ENCODE measurements at places on chromosomes 7 and 10.
A peak's percentile ranks its signal among the peaks of the same experiment; 100 is the strongest.

DNA sequence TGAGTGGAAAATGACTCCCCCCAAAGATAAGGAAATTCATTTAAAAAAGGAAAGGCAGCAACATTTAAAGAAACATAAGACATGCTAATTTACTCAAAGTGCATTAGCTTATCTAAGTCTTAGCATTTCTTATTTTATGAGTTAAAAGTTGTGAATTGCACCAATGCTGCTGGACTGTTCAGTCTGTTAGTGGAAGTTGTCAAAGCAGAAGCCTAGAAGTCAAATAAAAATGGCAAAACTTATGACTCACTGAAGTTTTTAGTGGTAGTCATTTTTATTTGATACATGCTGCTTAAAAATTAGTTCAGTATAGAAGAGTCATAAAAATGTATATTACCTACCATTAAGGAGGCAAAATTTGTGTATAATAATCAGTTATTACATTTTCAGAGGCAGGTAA, 90.8 kb upstream of the FGL2 start:
- DNase-seq: no peak

- no peak for DNase-seq
Observed at GRCh38 chr10:2978111-2978510, 89.2 kb upstream of the PFKP start.

DNA sequence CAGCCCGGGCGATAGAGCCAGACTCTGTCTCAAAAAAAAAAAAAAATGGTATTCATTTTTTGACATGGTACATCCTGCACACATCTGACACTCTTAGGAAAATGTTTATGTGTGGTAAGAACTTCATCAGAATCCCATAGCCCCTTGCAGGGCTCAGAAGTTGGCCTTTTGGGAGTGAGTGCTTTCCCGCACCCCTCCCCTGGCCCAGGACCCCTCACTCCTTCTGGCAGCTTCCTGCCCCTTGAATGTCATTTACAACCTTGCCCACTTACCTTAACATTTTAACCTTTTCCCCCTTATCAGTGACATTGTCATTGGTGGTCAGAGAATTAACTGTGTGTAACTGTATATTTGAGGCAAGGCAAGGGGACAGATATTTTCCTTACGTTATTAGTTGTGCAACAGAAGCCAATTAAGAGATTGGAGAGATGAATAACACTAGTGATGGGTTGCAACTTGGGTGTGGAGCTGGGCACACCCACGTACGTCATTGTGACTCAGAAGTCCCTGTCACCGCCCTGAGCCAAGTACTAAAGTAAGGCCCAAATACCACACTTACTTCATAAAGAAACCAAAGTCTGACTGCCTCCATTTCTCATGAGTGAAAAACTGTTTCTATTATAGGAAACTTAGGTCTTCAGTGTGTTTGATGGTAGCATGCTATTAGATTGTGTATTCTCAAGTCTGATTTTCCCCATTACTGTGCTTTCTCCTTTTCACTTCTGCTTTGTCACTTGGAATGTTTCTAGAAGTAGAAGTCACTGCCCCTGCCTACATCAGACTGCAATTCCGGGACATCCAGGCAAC, 31.6 kb downstream of the OGDH start:
- DNase-seq: peak; percentile 76

DNA sequence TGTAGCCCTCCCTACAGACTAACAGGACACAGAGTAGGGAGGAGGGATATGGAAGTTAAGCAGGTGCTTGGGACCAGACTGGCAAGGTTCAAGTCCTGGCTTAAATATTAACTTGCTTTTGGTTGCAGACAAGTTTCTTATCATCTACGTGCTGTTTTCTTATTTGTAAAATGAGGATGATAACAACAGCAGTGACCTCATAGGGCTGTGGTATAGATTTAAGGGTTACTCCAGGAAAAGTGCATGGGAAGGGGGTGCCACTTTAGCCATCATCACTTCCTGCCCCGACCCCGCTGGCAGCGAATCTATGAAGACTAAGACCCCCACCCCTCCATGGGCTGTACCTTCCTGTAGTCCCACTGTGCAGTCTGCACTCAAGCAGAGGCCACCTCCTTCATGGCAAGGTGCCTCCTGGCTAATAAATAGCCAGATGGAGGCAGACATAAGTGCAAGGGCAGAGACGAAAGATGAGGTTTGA, 250.2 kb downstream of the COBL start:
- no peak for DNase-seq

DNA sequence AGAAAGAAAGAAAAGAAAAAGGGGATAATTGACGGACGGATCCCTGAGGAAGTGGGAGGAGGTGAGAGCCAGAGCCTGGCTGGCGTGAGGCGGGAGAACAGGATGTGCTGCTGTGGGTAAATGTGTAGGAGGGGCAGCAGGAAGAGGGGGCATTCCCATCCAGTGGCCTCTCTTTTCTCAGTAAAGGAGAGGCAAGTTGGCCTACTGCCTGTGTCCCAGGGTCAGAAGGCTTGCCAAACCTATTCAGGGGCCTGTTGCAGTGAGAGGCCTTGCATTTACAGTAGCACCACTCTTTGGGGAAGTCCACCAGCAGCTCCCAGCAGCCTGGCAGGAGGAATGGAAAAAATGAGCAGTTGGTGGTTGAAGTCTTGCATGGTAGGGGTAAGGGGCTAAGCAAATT, 26.6 kb upstream of the ASCC1 start:
- no peak for DNase-seq

- DNase-seq: no peak
Observed at GRCh38 chr7:149285603-149286002, 23.6 kb downstream of the ZNF783 start.

DNA sequence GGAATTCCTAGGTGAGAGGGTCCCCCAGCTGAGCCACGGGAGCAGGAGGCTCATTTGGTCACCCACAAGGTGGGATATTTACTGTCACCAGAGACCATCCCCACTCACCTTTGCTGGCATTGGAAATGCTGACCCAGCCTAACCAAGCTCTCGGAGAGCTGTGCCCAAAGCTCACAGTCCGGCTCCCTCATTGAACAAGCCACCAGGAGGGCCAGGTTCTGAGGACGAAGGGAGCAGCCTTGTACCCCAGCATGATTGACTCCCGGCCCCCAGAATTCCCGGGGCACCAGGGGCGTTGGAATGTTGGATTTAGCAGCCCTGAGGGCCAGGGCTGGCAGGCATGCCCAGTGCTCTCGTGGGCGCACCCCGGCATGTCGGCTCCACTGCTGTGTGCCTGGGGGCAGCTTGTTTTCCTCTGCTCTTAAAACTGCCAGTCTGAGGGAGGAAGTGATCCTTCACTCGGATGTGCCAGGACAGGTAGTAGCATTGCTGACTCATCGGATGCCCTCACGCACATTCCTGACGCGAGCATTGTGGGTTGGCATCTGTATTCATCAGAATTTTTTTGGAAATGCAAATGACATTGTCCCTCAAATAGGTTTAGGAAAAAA, 23.3 kb downstream of the CLIP2 start:
- no peak for DNase-seq

DNA sequence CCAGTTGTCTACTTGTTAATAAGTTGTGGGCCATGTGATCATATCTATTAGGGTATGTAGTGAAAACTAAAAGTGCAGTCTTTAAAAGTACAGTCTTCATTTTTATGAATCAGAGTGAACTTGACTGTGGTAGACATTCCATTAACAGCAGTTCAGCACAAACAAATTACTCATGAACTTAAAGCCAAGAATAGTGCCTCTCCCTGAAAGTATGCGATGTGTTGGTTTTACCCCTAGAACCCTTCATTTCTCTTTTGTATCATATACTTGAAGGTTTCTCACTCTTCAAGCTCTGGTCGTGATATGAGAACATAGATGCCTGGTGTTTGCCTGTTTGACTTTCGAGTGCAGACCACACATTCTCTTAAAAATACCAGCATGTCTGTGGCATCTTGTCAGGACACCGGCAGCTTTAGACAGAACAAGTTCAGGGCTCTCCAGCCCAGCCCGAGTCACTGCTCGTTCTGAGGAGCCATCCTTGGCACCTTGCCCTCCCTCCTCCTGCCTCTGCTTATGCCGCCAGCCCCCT, 159.3 kb downstream of the LCOR start:
- DNase-seq: no peak

DNA sequence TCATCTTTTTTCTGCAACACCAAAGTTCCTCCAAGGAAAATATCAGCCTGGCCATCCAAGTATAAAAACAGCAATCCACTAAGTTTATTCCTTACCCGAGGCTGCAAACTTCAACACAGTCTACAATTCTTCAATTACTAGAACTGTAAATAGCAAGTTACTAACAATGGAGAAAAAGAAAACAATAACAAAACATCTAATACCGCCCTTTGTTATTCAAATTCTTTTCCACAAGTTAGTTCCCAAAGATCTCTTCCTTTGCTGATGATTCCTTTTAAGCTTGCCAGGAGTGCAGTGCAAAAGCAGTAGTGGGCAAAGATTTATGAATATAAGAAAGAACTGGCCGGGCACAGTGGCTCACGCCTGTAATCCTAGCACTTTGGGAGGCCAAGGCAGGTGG, 86.2 kb downstream of the CUL2 start:
- no peak for DNase-seq

DNA sequence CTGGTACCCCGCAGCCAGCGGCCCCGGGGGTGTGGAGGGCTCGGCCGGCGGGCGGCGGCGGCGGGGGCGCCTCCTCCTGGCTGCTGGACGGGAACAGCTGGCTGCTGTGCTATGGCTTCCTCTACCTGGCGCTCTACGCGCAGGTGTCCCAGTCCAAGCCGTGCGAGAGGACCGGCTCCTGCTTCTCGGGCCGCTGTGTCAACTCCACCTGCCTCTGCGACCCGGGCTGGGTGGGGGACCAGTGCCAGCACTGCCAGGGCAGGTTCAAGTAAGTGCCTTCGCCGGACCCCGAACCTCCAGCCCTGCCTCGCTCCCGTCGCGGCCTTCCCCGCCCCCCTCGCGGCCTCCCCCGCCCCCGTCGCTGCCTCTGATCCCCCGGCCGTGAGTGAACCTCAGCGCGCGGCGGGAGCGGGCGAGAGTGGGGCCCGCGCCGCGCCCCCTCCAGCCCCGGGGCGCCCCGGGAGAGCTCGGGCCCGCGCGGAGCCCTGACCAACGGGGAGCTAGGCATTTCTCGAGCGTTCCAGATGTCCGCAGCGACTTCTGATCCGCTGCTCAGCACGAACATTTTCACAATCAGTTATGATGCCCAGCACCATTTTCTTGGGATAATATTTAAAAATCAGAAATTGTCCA, 727 bp downstream of the ATRNL1 start:
- no peak for DNase-seq

GRCh38 chr10:12750526-12751201, 250.8 kb downstream of the CCDC3 start:
- no peak for DNase-seq

DNA sequence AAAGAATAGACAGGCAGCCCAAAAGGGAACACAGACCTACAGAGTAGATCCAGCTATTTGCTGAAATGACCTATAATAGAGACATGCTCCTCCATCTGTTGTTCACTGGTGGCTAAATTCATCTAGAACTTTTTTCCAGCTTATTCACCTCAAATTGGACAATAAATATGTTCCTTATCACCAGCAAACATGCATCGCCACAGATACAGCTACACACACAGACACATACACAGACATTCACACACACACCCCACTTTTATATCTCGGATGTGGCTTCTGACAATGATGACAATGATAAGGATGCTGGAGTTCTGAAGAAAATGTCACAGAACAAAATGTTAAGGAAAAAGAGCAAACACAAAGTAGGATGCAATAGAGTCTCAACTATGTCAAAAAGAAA, 175.4 kb downstream of the LSM5 start:
- DNase-seq: no peak

- no peak for DNase-seq
Observed at GRCh38 chr10:112345743-112346142, 28.2 kb upstream of the ACSL5 start.

DNA sequence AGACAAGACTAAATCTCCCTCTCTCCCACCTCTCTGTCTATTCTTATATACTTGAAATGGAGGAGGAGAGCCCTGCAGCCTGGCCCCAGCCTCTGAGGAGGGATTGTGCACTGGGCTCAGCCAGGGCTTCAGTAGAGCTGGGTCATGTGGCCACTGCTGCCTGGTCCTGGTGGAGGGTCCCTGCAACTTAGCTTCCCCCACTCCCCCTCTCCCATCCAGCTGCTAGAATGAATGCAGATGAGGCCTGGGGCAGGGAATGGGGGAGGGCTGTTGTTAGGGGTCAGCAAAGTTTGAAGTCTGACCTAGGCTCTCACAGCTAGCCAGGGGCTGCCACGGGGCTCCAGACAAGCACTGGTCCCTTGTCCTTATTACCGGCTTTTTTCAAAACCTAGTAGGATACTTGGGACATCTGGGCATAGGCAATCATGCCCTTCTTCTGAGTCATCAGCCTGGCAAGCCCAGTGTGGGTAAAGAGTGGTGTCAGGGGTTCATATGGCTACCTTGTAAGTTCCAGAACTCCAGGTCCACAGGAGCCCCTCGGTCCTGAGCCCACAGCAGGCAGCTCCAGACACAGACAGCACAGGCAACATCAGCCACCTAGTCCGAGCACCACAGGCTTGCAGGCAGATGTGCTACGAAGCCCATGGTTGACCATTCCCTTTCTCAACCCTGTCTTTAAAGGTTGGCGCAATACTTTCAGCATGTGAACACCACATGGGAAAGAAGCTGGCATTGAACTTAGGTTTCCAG, 12.8 kb upstream of the CXCL12 start:
- DNase-seq: no peak

DNA sequence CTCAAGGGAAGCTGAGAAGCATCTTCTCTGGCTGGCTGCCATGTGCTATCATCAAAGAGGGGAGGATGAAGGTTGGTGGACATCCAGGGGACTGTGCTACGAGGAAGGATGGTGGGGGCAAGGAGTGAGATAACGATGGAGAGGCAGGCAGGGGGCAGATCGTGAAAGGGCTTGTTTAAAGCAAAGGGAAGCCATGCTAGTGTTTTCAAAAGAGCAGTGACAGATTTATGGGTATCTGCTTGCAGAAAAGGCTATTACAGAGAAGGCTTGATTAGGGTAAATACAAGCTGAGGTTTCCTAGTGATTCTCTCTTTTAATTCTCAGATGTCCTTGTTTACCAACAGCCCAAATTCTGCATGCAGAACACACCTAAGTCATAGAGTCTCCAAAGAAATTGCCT, 88.9 kb upstream of the MKX start:
- no peak for DNase-seq

DNA sequence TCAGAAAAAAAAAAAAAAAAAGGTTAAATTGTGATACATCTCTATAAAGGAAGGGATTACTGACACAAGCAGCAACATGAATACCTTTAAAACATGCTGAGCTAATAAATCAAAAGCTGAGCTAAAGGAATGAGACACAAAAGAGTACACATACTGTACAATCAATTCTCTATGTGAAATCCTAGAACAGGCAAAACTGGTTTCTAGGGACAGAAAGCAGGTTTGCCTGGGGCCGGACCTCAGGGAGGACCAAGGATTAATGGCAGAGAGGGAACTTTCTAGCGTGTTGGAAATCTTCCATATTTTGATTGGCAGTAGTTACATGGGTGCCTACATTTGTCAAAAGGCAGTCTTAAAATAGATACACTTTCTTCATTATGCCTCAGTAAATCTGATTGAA, 52.5 kb downstream of the KLRG2 start:
- DNase-seq: no peak

DNA sequence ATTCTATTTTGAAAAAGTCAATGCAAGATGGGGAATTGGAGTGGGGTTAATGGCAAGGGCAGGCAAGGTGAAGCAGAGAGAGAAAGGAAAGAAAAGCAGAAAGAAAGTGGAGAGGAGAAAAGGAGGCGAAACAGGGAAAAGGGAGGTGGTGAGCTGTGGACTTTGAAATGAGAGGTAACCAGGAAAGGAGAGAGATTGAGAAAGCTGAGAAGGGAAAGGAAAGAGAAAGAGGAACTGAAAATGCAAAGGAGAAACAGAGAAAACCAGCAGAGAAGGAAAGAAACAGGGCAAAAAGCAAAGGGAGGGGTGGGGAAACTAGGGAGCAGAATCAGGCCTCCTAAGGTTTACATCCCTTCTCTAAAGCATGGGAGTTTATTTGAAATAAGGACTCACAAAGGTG, 72.5 kb upstream of the TPK1 start:
- DNase-seq: no peak

All from activated CD4-positive, alpha-beta T cell treated with anti-CD3 and anti-CD28 coated beads, Interleukin-2, amount 50 U/mL, for 4 hours (primary cell).